T-helper 2 cell (primary cell): ENCODE measurements at places on chromosomes 7 and 10.

- DNase-seq = no peak
Measured at GRCh38 chr10:100103581-100103980, 21.9 kb upstream of the CPN1 start.

- no peak for DNase-seq
Measured at GRCh38 chr7:85343484-85343883, 156.6 kb upstream of the SEMA3D start.

GRCh38 chr10:133185421-133185820 is 25.4 kb downstream of the KNDC1 start:
- DNase-seq = no peak

- DNase-seq = no peak
Measured at GRCh38 chr10:66862687-66863258, 63.1 kb upstream of the LRRTM3 start.

GRCh38 chr10:35063837-35064454 is 26.2 kb downstream of the CUL2 start:
- DNase-seq = no peak

GRCh38 chr10:75018251-75018650 is 93.2 kb upstream of the SAMD8 start:
- DNase-seq = no peak

- no peak for DNase-seq
Measured at GRCh38 chr10:106175760-106176377, 988.6 kb downstream of the SORCS1 start.
